ENCODE measurements at places on chromosomes 11 and 22.
A peak's percentile ranks its signal among the peaks of the same experiment; 100 is the strongest.

DNA sequence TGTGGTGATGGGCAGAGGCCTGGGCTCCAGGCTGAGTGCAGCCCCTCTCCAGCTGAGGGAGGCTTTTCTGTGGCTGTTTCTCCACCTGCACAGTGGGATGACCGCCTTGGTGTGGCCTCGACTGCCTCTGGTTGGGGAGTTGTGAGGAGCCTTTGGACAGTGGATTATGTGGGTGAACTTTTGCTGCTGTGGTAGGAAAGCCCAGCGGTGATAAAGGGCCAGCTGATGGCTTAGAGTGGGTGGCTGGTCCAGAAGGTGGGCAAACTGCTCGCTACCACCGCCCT is 1.4 kb upstream of the ESRRA start:
- DNase-seq: no peak

DNA sequence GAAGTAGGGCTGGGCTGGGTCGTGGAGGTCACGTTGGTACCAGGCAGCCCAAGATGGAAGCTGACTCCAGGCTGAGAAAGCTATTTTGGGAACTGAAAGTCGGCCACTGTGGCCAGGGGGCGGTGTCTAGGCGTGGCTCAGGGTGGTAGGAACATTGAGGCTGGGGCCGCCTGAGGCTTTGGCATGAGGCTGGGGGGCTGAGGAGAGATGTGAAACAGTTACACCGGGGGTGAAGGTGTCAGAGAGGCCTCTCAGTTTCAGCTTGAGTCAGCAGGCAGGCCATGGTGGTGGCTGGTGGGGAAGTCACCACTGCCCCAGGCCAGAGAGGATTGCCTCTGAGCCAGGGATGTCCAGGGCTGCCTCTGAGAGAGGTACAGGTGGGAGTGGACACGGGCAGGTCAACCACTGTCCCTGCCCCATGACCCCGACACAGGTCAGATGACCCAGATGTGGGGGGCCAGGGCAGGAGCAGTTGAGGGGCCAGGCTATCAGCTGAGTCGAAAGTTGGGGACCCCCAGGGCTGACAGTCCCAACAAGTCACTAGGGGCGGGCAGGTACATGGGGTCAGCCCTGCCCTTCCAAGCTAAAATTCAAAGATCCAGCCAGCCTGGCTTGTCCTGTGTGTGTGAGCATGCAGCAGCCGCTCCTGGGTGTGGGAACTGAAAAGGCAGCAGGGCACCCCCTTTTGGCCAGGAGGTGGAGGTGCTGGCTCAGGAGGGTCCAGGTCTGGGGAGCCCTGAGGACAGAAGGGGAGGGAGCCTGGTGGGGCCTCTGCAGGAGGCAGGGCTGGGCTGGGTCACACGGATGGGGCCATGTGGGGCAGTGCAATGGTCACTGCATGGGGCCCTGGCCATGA is 7.2 kb downstream of the KCNK7 start:
- DNase-seq: no peak

DNA sequence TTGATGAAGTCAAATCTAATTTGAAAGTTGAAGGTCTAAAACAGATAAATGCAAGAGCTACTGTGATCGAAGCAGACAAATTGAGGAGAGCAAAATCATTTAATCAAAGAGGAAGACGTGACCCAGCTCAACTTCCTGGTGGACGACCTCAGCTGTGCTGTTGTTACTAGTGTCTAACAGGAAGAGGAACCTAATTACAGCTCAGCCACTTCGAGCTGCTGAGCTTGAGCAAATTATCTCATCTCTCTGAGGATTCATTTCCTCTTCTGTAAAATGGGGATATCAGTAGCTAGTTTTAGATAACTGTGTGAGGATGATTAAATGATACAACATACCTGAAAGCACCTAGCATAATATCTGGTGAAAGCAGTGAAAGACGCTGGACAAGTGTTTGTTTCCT is 48.6 kb upstream of the OLFML1 start:
- DNase-seq: no peak

- DNase-seq: no peak
These were observed 163.2 kb downstream of the FEZ1 start for GRCh38 chr11:125332821-125333220.

DNA sequence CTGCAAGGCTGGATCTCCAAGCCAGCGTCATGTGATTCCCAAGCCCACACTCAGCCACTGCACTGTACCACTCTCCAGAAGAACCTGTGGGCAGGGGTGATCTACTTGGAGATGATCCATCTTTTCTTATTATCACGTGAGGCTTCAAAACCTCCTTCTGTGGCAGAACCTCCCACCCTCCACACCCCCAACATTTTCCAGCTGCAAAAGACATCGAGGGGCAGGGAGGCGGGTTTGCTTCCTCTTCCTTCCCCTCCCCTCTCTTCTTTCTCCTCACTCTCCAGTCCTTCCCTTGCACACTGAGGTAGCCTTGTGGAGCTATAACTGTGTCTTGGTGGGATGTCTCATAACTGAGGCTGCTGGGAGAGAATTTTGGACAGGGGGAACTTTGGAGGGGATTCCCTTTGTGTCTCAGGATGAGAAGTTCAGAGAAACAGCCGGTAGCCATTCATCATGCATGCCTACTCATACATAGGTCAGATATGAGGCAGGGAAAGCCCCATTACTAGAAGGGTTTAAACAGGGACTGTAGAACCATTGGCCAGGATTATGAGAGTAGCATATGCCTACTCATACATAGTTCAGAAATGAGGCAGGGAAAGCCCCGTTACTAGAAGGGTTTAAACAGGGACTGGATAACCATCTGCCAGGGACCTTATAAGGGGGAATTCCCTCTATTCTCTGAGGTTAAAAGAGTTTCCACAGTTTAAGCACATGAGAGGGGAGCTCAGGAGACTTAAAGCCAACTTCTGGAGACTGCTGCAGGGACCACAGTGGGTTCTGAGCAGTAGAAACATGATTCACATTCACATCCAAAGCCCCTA is 420.7 kb upstream of the CADM1 start:
- no peak for DNase-seq

GRCh38 chr11:12761029-12761428 is 86.8 kb downstream of the TEAD1 start:
- DNase-seq: no peak

DNA sequence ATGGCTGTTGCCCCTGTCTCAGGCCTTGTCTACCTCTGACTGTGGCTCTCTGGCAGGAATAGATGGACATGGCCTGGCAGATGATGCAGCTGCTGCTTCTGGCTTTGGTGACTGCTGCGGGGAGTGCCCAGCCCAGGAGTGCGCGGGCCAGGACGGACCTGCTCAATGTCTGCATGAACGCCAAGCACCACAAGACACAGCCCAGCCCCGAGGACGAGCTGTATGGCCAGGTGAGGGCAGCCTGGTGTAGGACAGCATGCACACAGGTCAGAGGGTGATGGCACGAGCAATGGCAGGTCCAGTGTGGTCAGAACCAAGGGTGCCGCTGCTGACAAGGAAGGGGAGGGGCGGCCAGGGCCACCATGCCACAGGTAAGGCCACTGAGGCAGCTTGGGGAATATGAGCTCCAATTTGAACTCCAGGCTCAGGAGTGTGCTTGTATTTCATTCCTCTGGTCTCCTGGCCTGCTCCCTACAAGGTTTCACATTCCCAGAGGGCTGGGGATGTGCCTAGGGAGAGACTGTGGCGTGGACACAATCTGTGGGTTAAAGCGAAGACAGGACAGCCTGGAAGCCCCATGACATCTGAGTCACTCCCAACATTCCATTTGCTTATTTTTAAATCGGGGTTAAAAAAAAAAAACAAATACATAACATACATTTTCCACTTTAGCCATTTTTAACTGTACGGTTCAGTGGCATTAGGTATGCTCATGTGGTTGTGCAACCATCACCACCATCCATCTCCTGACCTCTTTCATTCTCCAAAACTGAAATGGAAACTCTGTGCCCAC is 562 bp downstream of the FOLR3 start:
- DNase-seq: no peak

- no peak for DNase-seq
These were observed 80.8 kb downstream of the TNRC6B start for GRCh38 chr22:40258501-40258915.

DNA sequence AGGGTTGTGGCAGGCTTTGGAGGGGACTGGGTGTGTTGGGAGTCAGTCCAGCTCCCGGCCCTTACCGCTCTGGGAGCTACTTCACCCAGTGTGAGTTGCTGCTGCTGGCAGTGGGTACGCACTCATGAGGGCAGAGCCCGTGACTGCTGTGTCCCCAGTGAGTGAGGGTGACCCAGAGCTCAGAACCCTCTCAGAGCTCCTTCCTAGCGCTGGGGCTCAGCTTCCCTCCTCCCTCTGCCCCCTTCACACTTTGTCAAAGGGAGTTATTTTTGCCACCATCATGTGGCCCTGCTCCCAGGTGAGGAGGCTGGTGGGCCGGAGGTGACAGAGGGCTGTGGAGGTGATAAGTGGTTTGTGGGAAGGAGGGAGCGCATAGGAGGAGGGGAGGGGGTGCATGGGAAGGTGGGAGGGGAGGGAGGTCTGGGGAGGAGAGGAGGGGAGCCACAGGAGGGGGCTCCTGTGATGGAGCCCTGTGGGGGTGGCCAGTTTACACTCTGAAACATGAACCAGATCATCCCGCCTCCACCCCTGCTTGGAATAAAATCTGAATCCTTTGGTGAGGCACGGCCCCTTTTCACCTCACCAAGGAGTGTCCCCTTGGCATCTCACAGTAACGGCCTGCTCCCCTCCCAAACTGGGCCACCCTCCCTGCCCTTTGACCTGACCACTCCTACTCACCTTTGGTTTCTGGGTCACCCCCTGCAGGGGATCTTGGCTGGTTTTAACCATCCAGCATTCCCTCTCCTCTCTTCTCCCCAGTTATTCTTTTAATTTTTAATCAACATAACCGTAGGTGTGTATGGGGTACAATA is 9.9 kb downstream of the NDUFV1 start:
- peak; percentile 63 for DNase-seq

- no peak for DNase-seq
These were observed 81.2 kb downstream of the PACS1 start for GRCh38 chr11:66151273-66151672.

GRCh38 chr11:72307439-72307838 is 63.5 kb upstream of the PHOX2A start:
- DNase-seq: peak; percentile 78

- DNase-seq: no peak
These were observed 924 bp downstream of the YPEL1 start for GRCh38 chr22:21734540-21735199.

DNA sequence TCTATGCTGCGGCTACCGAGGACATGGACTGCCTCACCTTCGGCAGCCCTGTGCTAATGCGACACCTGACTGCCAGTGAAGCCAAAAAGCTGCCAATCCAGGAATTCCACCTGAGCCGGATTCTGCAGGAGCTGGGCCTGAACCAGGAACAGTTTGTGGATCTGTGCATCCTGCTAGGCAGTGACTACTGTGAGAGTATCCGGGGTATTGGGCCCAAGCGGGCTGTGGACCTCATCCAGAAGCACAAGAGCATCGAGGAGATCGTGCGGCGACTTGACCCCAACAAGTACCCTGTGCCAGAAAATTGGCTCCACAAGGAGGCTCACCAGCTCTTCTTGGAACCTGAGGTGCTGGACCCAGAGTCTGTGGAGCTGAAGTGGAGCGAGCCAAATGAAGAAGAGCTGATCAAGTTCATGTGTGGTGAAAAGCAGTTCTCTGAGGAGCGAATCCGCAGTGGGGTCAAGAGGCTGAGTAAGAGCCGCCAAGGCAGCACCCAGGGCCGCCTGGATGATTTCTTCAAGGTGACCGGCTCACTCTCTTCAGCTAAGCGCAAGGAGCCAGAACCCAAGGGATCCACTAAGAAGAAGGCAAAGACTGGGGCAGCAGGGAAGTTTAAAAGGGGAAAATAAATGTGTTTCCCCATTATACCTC is 3.3 kb downstream of the FEN1 start:
- no peak for DNase-seq

- no peak for DNase-seq
These were observed 45.3 kb downstream of the CHRDL2 start for GRCh38 chr11:74685905-74686304.

DNA sequence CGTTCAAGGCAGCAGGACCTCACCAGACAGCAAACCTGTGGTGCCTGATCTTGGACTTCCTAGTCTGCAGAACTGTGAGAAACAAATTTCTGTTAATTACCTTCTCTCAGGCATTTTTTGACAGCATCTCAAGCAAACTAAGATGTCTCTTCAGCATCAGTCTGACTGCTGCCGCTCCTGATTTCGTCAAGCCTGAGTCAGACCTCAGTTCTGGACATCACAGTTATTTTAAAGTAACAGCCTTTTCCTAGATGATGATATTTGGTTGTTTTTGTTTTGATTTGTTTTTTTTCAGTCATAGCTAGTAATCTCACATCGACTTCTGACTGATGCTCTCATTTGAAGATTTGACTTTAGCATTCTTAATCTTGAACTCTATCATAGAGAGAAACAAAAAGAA is 71.9 kb downstream of the BLID start:
- DNase-seq: no peak

DNA sequence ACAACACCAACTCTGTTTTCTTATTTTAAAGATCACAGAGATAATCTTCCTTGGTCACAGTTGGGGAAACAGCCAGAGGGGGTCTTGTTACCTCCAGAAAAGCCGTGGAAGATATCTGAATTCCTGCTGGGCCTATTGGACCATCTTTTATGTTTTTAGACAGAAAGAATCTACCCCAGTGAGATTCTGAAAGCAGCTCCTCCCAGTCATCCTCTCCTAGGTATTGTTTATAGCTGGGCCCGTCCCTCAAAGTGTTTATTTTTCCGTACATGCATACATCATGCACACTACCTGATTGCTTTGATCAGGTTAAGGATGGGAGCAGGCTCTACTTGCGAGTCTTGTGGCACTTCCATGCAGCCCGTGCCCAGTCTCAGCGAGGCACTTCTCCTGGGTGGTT is 742.4 kb downstream of the NTM start:
- no peak for DNase-seq

GRCh38 chr22:20402960-20403778 is 9.2 kb downstream of the ZNF74 start:
- DNase-seq: no peak

GRCh38 chr22:46336119-46337078 is 885 bp downstream of the TRMU start:
- no peak for DNase-seq

- DNase-seq: no peak
These were observed 17.1 kb upstream of the TMPRSS13 start for GRCh38 chr11:117946156-117946841.

DNA sequence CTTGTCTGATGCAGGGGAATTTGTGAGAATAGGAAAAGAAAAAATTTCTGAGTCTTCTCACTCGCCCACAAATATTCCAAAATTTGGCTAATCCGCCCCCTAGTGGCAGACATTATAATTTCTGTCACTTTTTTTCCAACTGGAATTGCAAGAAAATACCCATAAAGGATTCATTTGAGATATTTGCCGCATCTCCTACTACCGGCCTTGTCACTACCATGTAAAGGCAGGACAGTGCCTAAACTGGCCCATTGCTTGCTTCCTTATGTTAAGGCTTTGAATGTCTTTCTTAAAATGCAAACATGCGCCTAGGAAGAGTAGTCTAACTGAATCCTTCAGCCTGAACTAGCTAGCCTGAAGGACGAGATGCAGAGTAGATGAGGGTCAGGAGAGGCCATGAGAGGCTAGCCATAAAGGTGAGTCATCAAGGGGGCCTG is 9.3 kb upstream of the CEP295 start:
- no peak for DNase-seq

- DNase-seq: no peak
These were observed 17.6 kb downstream of the KCNC1 start for GRCh38 chr11:17752144-17752543.

GRCh38 chr11:1456596-1457325 is 29.8 kb downstream of the MOB2 start:
- no peak for DNase-seq

All from DMS79 (cell line).